ENCODE measurements at places on chromosomes 6 and 20.
A peak's percentile ranks its signal among the peaks of the same experiment; 100 is the strongest.

GRCh38 chr20:31819083-31819784, at the start of gene MYLK2:
TSS of gene MYLK2 (plus strand) at chr20:31819356. CDS start at chr20:31819581, 225 bp downstream.
- no peak for DNase-seq

DNA sequence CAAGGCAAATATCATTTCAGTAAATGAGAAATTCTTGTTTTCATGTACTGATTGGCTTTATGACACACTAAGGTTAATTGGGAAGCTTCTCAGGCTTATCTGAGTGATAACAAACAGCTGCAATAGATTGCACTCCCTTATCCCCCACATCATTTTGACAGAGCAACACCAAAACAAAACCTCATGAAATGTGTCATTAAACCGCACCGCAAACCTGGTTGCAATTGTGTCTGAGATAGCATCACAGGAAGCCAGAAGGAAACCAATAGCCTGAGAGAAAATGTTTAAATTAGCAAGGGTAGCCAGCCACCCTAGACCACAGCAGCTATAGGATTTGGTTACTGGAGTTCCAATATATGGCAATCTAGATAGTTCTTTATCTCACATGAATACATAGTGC, 31.6 kb upstream of the LAMA4 start:
- peak; percentile 20 for DNase-seq

GRCh38 chr20:62773845-62774714, 22.2 kb upstream of the MRGBP start:
- no peak for DNase-seq

DNA sequence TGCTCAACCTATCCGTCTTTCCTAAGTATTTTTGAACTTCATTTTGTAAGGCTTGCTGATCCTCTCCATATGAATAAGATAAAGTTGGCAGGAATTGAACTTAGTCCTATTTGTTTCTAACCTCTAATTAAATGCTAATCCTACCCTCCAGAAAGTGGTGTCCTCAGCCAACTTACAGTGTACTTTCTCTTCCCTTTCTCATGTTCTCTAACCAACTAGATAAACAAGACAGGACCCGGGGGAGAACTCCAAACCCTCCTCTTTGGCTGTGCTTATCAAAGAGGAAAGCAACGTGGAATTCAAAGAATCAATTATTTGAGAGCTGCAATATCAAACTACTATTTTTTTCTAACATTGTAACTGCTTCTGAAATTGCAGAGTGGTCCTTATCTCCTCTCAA, 56.5 kb upstream of the NRSN1 start:
- DNase-seq, result no peak

DNA sequence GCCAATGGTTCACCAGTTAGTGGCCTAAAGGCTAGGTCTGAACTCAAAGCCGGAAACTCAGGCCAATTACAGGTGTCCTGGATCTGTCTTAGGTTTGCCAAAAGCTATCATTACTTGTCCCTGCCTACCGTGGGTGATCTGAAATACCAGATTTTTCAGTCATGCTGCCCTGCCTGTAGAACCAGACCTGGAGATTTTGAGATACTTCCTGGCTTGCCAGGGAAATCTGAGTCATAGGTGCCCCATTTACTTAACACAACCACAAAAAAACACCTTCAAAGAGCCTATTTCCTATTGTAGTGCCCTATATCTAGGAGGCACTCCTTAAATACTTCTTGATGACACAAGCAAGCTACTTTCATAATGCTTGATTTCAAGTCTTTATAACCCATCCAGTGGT, 13.9 kb upstream of the RANBP9 start:
- DNase-seq, result peak; percentile 64

- DNase-seq, result no peak
Measured at GRCh38 chr6:23584134-23584763, 541.8 kb upstream of the NRSN1 start.

- no peak for DNase-seq
Measured at GRCh38 chr6:170200458-170200891, 90.4 kb downstream of the DLL1 start.

- DNase-seq, result no peak
Measured at GRCh38 chr6:163529605-163530004, 115.1 kb downstream of the QKI start.

DNA sequence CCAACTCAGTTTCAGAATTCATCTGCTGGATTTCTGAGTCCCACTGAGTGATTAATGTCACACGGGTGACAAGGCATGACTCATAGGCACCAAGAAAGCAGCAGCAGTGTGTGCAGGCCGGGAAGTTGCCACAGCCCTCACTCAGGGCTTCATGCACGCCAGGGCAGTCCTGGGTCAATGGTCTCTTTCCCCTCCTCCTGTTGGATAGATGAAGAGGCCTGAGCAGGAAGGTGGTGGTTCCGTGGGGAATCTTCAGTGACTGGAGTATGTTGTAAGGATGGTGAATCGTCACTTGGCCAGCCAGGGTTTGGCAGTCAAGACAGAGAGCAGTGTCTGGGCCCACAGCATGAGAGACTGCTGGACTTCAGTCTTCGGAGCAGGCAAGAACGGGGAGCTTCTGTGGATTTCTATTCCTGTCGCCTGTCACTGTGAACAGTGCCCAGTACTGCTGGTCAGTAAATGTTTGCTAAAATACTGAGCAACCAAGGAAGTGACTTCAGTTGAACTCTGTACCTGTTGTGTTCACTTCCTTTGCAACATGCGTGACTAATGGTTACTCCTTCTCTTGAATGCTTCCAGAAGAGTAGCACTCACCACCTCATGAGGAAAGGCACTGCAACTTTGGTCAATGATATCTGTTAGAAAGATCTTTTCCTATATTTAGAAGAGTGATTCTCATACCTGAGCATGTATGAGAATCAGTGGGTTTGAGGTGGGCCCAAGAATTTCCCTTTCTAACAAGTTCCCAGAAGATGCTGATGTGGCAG, 62.0 kb upstream of the CD93 start:
- no peak for DNase-seq

- DNase-seq, result no peak
Measured at GRCh38 chr6:103677290-103677689, 1182.4 kb downstream of the HACE1 start.

- peak; percentile 68 for DNase-seq
Measured at GRCh38 chr6:159693894-159694545, 979 bp upstream of the SOD2 start.

- no peak for DNase-seq
Measured at GRCh38 chr20:41178495-41178894, 41.2 kb downstream of the PLCG1 start.

GRCh38 chr6:85126485-85127167, 323.3 kb upstream of the NT5E start:
- DNase-seq, result no peak

GRCh38 chr6:166466178-166467122, 83.7 kb upstream of the MPC1 start:
- no peak for DNase-seq

GRCh38 chr6:10901770-10902169, 14.9 kb downstream of the SYCP2L start:
- DNase-seq, result no peak

DNA sequence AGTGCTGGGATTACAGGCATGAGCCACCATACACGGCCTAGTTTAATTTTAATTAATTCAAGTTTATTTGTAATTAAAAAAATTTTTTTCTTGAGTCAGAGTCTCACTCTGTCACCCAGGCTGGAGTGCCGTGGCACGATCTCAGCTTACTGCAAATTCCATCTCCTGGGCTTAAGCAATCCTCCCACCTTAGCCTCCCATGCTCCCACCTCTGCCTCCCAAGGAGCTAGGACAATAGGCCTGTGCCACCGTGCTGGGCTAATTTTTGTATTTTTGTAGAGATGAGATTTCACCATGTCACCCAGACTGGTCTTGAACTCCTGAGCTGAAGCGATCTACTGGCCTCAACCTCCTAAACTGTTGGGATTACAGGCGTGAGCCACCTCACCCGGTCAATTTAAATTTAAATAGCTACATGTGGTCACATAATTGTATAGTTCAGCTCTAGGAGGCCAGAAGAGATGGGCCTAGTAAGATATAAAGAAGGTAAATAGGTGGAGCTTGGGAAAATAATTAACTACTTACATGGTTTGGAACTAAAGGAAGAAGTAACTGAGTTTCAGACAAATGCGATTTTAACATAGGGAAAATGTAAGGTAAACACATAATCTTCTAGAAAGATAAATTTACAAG, 220.0 kb upstream of the CITED2 start:
- DNase-seq, result no peak

DNA sequence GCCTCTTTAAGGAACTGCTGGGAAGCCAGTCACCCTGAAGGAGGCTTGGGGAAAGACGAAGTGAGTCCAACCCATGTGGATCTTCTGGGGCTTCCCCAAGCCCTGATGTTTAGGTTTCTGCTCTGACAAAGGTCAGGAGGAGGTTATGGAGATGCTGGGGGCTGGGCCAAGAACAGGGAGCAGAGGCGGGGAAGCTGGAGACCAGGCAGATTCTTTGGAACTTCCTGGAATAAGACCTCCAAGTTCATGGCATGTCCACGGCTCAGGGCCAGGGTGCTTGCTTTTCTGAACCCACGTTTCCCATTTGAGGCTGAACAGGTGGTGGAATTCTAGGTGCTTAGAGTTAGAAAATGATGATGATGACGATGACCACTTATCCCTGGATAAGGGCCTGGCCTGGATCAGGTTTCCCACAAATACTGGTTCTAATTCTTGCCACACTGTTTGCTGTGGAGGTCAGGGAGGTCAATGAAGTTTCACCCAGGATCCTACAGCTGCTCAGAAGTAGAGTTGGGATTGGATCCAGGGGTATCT, 30.0 kb upstream of the TGM2 start:
- no peak for DNase-seq

GRCh38 chr20:3980260-3981131, 34.9 kb downstream of the RNF24 start:
- peak; percentile 15 for DNase-seq

DNA sequence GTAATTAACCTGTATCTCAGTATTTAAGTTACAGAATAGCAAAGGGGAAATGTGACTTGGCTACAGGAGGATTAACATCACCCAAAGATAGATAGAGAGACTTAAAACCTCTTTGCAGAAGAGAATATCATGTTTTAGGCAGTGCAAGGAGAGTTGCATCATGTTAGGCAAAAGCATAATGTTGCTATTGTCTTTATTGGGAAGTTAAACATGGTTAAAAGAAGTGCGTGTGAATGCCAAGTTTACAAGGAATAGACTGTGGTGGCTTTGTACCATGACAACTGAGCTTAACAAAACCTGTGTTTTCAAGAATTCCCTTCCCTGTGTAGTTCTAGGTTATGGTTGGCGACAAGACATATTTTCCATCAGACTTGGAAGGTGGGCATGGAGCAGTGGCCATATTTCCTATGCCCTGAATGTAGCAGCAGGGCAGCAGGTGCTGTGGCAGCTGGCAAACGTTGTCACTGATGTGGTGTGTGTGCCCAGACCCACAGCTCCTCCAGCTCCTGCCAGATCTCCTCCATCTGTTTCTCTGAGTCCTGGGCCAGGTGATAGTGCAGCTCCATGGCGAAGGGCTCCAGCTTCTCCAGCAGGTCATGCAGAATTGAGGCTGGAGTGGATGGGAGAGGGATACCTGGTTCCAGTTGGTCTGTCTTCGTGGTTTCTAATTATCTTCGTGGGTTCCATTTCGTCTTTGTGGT, 163.3 kb downstream of the QRSL1 start:
- DNase-seq, result no peak

DNA sequence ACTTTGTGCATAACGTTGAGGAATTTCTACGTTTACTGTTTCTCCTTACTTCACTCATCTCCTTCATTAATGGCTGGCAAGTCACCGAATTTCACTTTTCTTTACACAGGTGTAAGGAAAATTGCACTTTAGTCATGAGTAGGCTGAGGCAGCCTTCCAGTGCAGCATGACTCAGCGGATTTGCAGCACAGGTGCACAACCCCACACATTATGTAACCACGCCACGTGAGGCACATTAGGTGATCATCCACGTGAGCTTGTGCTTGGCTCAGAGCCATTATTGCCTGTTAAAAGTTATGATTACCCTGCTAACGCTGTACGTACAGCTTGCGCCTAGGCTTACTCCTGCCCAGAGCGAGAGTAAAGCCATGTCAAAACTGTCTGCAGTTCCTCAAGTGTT, 158.8 kb downstream of the NKAIN2 start:
- DNase-seq, result no peak
